Activated T-helper 1 cell treated with anti-CD3 and anti-CD28 coated beads, Interleukin-2, amount 50 U/mL, for 16 hours (primary cell): ENCODE measurements at places on chromosomes 7 and 10.

- DNase-seq = no peak
Measured at GRCh38 chr10:17655567-17656146, 11.7 kb downstream of the STAM start.

GRCh38 chr7:114660126-114660486 is 245.5 kb downstream of the FOXP2 start:
- DNase-seq = no peak

DNA sequence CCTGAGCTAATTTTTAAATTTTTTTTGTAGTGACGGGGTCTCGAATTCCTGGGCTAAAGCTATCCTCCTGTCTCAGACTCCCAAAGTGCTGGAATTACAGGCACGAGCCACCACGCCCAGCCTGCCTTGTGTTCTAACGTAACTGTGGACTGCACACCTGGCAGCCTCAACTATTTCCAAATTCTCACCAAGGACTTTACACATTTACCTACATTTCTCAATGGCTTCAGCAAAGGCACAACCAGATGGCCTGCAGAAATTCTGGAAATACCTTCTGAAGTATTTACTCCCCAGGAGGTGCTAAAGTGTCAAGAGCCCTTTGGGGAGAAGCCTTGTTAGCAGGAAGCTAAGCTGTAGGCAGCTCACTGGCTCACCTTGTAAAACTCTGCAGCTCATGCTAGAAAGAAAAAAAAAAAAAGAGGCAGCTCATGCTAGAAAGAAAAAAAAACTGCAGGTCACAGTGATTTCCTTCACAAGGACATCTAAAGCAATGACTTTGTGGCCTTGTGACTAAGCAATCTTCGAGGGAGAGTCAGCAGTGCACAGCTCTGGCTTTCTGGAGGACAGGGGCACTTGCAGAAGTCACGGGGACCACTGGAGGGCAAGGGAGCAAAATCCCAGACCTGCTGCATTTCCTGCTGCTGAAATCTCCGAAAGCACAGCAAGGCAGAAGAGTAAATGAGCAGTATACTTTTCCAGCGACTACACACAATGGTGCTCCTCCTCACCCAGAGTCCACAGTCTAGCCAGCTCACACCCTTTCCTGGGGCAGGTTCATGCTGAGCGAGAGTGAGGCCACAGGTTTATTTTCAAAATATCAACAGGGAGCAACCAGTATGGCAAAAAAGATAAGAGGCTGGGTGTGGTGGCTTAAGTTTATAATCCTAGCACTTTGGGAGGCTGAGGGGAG is 40.4 kb downstream of the BAIAP2L1 start:
- no peak for DNase-seq

- no peak for DNase-seq
Measured at GRCh38 chr10:131803860-131804425, 96.9 kb upstream of the PPP2R2D start.

DNA sequence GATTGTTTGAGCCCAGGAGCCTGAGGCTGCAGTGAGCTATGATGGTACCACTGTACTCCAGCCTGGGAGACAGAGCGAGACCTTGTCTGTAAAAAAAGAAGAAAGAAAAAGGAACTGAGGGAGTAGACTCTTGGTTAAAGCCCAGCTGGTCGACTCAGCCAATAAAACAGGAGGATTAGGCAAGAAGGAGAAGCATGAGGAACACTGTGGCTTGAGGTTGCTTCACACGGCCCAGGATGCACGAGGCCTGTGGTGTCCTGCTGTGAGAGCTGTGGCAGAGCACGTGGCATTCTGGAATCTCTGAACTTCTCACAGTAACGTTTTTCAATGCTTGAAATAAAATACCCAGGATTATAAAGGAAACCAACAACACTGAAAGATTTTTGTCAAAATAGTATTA is 93.3 kb downstream of the CUL2 start:
- DNase-seq = no peak

DNA sequence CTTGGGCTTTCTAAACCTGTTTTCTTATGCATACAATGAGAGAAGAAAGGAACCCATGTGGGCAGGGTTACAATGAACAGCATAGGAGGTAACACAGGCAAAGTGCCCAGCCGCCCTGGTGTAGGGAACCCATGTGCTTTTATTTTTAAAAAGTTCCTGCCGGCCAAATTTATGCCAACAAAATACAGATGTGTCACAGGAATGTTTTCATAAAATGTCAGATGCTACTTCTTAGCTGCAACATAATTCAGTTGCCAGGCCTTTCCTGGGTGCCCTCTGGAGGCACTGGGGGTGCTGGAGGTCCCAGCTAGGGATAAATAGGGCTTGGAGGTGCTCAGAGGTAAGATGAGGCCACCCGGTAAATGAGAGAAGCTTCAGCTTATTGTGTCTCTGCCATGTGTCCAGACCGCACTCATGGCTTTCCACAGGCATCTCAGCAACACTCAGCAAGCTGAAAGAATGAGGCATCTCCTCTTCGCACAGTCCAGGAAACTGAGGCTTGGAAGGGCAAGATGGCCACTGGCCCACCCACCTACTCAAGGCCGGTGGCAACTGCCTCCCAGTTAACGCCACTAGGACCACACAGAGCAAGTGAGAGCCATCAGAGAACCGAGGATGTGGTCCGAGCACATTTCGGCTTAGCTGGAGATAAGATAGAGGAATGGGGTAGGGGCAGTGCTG is 58.3 kb downstream of the CPXM2 start:
- no peak for DNase-seq

- no peak for DNase-seq
Measured at GRCh38 chr7:32214913-32215312, 144.7 kb upstream of the PDE1C start.

GRCh38 chr7:627661-628401 is 98.7 kb upstream of the DNAAF5 start:
- no peak for DNase-seq

GRCh38 chr7:11616466-11616865 is 215.5 kb downstream of the THSD7A start:
- no peak for DNase-seq

DNA sequence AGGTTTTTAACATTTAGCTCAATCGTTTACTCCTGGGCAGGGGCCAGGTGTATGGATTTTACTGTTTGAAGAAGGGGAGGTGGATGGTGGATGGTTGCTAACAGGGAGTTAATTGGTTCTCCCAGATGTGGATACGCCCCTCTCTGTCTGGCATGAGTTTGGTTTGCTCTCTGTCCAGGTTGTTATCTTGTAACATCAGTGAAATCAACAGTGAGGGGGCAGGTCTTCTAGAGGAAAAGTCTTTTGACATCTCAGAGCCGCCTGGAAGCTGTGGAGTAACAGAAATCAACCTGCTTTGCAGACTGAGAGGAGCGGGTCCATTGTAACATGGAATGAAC is 243.4 kb downstream of the MGMT start:
- DNase-seq = no peak

DNA sequence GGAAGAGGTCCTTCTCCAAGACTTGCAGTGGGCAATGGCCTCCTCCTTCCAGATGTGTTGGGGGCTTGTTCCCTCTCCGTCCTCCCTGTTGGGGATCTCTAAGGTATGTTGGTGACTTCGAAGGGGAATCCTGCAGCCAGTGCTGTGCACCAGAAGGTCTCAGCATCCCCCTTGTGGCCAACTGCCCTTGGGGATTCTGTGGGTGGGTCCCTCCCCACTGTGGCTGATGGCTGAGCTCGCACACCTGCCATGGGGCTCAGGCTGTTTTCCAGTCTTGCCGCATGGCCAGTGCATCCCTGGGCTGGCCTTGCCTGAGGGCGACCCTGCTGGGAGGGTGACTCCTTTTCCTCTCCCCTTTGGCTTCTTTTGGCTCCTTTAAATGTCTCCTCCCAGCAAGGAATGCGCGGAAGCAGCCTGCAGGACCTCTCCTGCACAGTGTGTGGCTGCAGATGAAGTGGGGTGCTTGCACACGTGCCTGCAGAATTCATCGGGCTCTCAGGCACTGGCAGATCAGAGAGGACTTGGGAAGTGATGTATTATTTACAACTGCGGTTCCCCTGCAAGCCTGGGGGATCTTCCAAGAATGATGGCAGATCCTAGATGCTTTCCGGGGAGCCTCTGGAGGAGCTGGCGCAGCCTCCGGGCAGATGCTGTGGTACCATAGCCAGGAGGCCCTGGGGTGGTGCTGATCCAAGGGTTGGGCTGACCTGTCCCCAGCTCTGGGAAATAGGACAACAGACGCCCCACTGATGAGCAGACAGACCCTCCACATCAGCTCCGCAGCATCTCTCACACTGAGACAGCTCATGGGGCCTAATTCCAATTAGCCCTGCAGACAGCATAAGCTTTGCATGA is 410.0 kb downstream of the TCERG1L start:
- no peak for DNase-seq

DNA sequence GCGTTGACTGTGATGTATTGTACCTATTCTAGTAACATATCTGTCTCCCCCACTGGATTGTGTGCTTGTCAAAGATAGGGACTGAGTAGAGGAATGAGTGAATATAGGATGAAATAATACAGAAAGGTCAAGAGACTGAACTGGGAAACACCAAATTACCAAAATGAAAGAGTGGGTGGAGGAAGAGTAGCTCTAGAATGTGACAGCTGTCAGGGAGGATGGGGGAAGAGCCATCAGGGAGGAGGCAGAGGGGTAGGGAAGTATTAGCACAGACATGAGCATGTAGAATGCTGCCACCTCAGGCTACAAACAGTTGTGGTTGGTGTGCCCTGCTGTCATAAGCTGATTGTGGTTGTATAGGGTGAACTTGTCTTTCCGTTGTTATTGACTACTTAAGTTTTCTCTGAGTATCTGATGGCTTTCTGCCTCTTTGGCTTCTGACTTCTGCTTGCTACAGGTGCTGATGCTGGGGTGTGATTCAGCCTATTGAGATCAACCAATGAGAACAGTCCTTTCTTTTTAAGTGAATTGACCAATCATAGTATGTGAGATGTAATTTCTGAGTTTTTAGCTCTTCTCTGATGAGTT is 5.6 kb downstream of the CCSER2 start:
- peak; percentile 51 for DNase-seq

DNA sequence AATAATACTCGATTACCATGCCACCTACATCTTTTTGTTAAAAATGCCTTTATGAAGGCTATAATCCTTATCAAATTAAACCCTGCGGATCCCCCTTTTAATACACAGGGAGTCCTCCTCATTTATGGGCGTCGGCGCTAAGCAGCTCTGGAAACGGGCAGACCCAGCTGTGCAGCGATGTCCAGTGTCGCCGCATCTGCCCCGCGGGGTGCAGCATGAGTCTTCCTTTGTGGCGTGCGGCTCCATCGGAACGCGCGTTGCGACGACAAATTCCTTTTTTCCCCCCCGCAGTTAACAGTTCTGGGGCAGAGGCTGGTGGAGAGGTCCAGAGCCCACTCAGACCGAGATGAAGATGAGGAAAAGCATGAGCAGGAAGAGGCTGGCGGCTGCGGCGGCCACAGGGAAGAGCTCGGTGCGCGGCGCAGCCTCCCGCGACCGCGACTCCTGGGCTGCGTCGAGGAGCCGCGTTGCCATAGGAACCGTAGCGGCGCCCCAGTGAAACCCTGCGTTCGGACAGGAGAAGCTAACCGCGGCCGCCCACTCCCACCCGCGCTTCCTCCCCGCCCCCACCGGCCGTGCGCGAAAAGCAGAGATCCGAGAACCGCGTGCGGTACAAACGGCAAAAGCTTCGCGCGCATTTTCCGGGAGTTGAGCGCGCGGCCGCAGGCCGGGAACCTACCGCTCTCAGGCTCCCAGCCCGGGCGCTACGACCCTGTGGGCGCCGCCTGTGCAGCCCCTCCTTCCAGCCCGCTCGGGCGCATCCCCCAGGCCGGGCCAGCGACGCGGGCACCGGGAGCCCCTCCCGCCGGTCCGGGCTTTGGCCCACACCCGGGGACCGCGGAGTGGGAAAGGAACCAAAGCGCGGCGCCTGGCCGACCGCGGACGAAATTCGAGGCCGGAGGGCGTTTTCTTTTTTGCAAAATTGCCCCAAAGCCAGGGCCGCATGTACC is 130.6 kb downstream of the SPAG6 start:
- no peak for DNase-seq

DNA sequence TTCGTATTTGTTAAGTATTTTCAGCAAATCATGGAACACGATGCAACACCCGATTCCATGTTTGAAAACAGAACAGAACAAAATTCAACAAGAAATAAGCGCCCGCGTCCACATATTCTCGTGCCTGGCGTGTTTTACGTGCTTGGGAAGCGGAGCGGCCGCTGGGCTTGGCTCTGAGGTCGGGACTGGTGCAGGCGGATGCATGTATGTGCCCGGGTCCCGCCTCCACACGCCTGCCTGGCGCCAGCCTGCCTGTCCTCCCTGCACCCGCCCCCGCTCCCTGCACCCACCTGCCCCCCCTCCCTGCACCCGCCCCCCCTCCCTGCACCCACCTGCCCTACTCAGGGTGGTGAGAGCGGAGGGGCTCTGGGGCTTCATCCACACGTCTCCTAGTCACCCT is 454.5 kb downstream of the DNAJB6 start:
- DNase-seq = no peak

- no peak for DNase-seq
Measured at GRCh38 chr7:28130277-28130676, 50.3 kb downstream of the JAZF1 start.

- no peak for DNase-seq
Measured at GRCh38 chr10:75014516-75015230, 96.8 kb upstream of the SAMD8 start.

DNA sequence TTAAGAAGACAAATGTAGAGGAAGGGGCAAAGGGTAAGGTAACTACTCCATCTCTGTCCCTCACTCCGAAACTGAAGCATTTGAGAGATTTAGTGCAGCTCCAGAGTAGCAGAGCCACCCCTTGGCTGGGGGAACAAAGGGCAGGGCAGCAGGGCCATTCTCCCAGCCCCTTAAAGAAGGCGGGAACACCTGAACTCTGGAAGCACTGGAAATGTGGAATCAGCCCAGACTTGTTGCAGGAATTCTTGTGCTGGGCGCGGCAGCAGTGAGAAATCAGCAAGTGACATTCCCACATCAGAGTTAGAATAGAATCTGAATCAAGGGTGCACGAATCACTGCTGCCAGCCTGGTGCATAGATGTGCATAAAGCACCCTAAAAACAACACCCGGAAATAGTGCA is 34.4 kb upstream of the GRM8 start:
- no peak for DNase-seq

GRCh38 chr10:72557362-72557761 is 68.5 kb downstream of the MICU1 start:
- no peak for DNase-seq

DNA sequence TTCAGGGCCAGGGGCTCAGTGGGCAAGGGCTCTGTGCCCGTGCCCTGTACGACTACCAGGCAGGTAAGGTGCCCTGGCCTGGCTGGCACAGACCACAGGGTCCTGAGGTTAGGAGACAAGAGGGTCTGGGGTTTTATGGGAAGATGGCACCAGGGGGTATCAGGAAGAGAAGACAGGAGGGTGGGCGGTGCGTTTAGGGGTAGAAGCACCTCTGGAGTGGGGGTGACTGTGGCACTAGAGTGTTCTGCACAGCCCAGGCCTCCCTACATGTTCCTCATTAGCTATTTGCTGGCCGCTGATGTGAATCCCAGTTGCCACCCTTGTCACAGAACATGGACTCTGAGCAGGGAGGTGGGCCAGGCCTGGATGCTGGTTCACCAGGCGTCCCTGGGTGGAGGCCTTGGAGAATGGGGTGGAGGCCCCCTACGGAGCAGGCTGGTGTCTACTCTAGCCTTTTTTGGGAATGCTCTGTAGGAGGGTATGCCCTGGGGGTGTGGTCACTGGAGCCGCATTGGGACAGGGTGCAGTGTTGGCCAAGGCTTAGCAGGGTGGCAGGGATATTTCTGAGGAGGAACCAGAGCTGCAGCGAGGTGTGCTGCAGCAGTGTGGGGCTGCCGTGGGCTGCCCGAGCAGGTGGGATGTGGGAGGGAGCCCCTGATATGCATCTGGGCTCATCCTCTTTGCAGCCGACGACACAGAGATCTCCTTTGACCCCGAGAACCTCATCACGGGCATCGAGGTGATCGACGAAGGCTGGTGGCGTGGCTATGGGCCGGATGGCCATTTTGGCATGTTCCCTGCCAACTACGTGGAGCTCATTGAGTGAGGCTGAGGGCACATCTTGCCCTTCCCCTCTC is 5.0 kb downstream of the PGAM2 start:
- DNase-seq = no peak
